ENCODE measurements at places on chromosomes 13 and 19. TPM values are rescaled to one million over a fixed set of nuclear protein-coding genes. Genes with fewer than 3 reads are reported as not detected.

CYP2A6 gene
- total RNA-seq, result not detected

TPTE2 gene
- total RNA-seq, result not detected

PSG5 gene
- not detected for total RNA-seq

ERICH4 gene
- 1.0 TPM for total RNA-seq

DNA sequence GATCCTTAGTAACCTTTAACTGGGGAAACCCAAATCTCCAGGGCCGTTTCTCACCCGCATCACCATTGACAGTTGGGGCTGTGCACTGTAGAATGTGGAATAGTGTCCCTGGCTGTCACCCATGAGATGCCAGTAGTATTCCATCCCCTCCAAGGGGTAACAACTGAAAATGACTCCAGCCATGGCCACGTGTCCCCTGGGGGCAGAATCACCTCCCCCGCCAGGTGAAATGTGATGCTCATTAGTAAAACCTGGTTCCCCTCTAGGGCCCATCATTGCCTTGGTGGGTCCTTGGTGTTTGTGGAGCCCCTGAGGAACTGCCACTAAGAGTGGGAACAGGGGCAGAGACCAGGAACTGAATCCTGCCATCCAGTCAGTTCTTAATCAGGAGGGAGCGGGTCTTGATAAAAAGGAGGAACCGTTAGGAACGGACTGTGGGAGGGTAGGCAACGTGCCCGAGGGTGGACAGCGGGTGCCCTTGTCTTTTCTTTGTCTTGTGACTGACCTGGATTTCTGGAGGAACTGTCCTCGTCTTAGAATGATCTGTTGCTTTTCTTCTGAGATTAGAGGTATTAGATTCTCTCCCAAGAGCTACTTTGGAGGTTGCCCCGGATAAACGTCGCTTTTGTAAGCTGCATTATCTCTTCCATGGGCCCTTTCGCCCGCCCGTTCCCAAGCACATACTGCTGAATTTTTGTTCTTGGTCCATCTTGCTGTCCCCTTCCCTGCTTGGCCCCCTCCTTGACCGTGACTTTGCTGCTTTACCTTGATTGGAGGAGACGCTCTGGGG, 3.5 kb downstream of the MYO9B start:
- DNase-seq, result no peak

GRCh38 chr19:7705387-7706187, 3.7 kb upstream of the FCER2 start:
- DNase-seq, result no peak

DNA sequence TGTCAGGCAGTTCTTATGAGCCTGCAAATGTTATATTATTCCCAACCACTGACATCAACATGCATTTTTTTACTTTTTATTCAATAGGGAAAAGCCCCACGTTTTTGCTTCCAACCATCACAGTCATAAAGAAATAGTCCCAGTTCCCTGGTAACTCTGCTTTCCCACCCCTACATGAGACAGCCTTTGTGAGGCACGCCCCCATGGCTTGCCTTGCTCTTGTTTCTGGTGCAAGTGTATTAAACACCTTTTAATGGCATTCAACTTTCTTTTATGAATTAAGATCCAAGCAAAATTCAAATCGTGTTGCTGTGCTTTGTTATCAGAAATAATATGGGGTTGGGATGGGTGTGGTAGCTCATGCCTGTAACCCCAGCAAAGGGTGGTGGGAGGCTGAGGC, 54.2 kb upstream of the ZNF429 start:
- no peak for DNase-seq

DNA sequence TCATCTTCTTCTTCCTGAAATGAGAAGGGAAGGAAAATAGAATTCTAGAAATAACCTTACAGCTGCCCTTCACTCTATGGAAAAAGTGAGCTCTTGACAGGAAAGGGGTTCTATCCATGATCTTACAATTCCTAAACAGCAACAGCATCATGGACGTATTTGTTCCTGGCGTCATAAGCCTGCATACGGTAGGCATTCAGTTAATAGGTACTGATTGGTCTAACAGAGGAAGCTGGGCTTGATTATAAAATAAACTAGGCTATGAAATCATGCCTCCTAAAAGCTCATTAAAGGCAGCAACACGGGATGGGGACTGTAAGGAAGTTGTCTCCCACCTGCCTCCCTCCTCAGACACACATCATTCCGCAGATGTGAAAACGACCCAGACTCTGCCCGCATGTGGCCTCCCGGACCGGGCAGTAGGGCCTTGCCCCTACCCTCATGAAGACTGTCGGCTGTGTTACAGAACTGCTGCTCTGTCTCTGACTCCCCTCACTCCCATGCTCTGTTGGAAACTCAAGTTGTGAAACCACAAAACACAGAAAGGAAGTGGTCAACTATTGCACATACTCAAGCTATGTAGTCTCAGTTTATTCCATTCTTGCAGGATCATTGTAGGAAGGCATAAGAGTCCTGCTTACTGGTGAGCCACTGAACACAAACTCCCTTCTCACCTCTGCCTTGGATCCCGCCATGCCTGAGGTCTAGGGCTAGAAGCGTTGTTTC, 129.8 kb downstream of the DLEU7 start:
- DNase-seq, result no peak

DNA sequence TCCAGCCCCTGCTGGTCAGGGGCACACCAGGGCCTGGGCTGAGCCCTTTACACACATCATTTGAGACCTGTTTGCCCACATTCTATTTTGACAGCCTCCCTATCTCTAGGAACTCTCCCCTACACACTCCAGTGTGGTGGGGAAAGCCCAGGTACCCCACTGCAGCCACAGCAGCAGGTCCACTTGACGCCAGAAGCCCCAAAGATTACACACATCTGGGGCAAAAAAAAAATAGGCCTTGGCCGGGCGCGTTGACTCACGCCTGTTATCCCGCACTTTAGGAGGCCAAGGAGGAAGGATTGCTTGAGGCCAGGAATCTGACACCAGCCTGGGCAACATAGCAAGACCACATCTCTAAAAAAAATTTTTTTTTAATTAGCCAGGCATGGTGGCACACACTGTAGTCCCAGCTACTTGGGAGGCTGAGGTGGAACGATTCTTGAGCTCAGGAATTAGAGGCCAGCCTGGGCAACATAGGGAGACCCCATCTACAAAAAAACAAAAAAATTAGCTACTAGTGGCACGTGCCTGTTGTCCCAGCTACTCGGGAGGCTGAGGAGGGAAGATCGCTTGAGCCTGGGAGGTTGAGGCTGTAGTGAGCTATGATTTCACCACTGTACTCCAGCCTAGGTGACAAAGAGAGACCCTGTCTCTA, 18.0 kb upstream of the CD22 start:
- DNase-seq, result no peak

- no peak for DNase-seq
Measured at GRCh38 chr13:103000157-103000556, 66.1 kb downstream of the SLC10A2 start.

GRCh38 chr13:30561511-30561910, 56.2 kb upstream of the USPL1 start:
- no peak for DNase-seq

DNA sequence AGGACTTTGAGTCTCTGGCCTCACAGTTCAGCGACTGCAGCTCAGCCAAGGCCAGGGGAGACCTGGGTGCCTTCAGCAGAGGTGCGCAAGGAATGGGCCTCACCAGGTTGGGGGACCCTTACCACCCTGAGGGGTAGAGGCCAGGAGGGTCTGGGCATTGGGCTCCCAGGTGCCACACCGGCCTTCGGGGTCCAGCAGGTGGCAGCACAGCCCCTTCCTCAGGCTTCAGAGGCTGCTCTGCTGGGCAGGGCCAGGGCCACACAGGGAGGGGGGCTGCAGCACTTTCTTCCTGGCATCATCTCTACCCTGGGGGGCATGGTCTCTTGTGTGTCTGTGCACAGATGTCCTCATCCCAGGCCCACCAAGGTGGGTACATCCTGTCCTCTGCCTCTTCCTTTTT, 12.9 kb downstream of the PIN1 start:
- DNase-seq, result no peak

GRCh38 chr19:40265055-40265762, 19.9 kb downstream of the AKT2 start:
- no peak for DNase-seq

DNA sequence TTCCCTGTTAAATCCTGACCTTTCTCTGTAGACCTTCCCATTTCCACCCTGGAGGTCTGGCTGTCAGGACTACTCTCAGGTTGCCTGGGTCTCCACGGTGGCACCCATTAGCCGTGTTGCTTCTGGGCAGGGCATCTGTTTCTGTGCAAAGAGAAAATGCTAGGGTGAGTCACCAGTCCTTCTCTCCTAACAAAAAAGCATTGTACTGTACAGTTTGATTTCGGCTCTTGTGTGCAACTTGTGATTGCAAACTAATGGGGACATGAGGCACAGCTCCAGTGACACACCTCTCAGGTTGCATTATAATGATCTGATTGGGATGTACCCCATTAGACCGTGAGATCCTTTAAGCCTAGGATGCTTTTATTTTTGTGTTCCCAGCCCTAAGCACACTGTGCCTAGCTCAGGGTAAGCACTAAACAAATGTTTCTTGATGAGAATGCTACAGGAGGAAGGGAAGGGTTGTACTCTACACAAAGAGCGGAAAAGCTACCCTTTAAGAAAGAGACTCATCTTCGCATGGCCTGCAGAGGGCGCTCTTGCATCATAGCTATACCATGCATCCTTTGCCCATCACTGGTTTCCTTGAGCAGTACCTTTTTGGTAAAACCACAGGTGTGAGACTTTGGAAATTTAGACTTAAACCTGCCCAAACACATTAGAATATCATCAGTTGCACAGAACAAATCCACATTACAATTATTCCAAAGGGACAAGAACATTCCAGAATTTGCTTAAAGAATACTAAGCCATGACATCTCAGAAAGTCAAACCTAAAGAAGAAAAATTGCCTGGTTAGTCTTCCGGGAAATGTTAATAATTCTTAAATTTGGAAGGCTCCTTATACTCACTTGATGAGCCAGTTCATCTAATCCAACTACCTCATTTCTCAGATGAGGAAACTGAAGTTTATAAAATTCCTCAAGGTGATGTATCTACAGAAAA, 20.3 kb upstream of the TRIM13 start:
- DNase-seq, result peak; percentile 65

DNA sequence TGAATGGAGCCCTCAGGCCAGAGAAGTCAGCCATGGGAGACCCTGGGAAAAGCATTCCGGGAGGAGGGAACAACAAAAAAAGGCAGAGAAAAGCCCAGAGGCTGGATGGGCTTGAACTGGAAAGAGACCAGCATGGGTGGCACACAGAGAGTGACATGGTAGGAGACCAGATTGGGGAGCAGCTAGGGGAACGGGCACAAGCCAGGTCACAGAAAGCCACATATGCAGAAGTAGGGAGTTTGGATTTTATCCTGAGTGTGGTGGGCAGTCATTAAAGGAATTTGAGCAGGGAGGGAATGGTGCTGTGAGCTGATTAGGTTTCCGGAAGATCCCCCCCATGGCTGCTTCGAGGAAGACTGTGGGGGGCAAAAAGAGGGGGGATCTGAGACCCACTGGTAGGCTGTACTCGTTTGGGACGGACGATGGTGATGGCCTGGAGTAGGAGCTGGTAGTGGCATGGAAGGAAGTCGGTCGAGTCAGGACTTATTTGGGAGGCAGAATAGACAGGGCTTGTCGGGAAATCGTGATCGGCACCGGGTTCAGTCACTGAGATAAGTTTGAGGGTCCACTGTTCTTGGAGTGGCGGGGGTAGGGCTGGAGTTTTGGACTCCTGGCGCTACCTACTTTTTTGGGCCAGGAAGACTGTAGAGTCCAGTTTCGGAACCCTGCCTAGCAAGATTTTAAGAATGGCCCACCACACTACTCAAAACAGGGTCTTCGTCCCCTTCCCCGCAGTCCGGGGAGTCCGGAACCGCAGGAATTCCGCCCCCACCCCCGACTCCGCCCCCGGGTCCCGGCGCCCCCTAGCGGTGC, 949 bp downstream of the SERTAD1 start:
- no peak for DNase-seq

DNA sequence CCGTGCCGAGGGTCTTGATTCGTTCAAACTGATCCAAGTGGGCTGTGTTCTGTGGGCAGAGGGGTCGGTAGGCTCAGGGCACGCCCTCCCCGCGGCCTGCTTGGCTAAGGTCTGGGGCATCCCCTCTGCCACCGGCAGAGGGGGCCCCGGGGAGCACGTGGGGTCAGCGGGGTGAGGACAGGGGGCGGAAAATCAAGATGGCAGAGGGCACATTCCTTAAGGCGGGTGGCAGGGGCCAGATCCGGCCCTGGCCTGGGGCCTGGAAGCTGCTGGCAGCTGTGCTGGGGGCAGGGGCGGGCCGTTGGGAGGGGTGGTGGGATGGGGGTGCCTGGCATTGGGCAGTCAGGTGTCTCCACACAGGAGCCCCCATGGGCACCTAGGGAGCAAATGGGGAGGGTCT, 10.7 kb downstream of the PRKACA start:
- DNase-seq, result no peak

GRCh38 chr13:93227878-93228642, 1.5 kb downstream of the GPC6 start:
- DNase-seq, result peak; percentile 80

DNA sequence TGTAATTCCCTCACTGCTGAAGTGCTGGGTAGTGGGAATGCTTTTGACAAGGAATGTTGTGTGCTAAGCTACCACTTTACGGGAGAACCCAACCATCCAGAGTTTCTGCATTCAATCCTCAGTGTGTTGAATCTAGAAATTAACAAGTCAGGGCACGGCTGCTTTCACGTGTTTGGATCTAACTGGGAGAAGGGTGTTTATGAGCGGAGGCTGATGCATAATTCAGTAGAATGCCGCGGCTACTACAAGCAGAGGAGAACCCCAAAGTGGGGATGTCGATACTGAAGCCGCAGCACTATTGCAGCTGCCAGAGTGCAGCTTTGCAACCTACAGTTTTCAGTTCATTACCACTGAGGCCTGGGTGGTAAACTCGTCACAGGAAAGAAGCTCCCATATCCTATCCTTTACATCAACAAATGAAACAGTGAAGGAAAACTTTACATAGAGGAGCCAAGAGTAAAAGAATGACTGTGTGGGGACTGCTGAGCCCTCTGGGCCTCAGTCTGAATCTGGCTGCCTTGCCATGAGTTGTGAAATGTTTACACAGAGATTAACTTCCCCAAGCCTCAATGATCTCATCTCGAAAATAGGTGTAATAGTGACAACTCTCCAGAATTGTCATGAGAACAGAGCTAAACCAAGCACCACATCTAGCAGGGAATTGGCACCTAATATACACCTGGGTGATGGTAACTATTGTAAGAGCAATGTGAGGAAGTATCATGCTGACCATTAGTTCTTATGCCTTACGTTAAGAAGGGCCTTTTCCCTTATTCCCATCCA, 531.7 kb downstream of the MYO16 start:
- DNase-seq, result no peak

DNA sequence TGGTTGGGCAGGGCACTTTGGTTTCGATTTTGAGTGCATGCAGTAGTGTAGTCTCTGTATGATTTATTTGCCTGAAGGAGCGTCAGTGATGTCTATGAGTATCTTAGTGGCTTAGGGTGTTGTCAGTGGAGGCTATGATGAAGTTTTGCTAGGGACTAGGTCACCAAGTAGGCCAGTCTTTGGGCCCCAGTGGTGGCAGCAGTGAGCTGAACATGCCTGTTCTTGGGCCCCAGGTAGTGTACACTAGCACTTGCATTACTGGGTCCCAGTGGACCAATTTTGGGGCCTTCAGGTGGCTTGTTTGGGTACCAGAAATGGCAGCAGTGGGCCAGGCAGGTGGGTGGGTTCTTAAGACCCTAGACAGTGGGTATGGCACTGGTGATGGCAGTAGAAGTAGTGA, 598.7 kb upstream of the SPRY2 start:
- no peak for DNase-seq
